ENCODE measurements at places on chromosomes 16 and 17. TPM values are rescaled to one million over a fixed set of nuclear protein-coding genes. Genes with fewer than 3 reads are reported as not detected.

The PYY gene
- not detected for total RNA-seq

The CHST5 gene
- 0.23 TPM for total RNA-seq

The RBFOX1 gene
- 1.3 TPM for total RNA-seq

DNA sequence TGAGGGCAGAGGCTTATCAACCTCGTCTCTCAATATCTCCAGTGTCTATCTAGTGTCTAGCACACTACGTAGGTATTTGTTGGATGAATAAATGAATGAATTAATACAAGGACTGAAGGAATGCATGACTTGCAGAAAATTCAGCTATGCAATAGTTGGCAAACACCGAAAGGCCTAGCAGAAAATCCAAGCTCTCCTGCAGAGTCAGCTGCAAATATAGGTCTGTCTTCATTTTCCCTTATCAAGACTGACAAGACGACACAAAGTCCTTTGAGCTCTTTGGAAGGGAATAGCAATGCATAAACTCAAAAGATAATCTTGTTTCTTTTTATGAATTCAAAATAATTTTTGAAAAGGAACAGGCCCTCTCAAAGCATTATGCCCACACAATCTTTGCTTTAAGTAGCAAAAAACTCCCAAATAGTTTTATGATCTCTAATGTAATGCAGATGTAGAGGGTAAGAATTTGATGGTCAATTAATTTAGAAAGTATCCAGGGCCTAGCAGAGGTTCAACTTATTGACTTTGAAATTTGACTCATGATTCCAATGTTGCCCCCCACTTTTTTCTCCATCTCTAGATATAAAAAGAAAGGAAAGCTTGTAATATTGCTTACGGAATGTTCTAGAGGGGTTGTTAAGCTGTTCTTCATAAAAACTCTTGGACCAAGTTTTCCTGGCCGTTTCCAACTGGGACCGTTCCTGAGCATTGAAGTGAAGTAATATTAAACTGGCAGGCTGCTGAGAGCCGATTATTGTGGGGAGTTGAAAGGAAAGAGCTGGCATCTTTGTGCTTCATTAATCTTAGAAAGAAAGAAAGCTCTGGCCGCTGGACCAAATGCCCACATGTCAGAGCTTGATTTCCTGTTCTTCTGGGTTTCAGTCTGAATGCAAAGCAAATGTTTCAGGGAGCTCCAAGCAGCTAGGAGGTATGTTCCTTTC lies 227.3 kb downstream of the HS3ST3A1 start:
- no peaks in the 10 kb centered on the region for H3K4me1 ChIP-seq
- H3K36me3 ChIP-seq: no peaks in the 10 kb centered on the region
- no peak for DNase-seq
- H3K27ac ChIP-seq: no peak overlapping the region
- H3K27me3 ChIP-seq: no peaks in the 10 kb centered on the region

All from prostate gland (tissue), 2 donors.